Dorsolateral prefrontal cortex (tissue), 122 donors: ENCODE measurements at places on chromosomes 4 and X.

- DNase-seq, result no peak
These were observed 76.4 kb upstream of the F8A3 start for GRCh38 chrX:155534800-155535199.

GRCh38 chrX:49139713-49140112, 16.2 kb upstream of the GPKOW start:
- DNase-seq, result no peak

GRCh38 chrX:120428309-120428708, 40.8 kb downstream of the LAMP2 start:
- no peak for DNase-seq

GRCh38 chrX:131306601-131307000, 17.5 kb upstream of the IGSF1 start:
- no peak for DNase-seq

GRCh38 chr4:183297675-183298074, 22.4 kb downstream of the CLDN22 start:
- DNase-seq, result no peak

GRCh38 chrX:96841325-96841724, 42.4 kb upstream of the RPA4 start:
- DNase-seq, result no peak

DNA sequence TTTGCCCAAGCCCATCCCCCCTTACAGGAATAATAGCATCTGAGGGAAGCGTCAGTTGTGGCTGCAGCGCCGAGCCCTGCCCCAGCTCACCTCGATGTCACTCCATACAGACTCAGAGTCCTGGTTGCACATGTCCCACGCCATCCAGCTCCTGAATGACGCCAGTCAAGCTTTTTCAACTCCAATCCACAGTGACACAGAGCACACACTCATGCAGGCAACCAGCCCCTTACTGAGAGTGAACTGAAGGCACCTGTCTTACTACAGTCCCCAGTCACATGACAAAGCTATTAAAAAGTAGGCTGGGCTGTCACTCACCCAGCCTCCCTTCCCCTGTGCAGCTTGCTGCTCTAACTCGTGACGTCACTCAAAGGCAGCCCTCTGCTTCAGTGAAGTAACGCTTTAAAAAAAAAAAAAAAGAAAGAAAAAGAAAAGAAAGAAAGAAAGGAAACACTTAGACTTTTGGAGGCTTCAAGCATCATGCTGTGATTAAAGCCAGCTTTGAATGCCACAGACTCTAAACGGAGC, at the start of gene PPARGC1A:
TSS of gene PPARGC1A (minus strand) at position 234 of the 528 bp plus-strand sequence. CDS start at position 144, 90 bp downstream.
- no peak for DNase-seq

- DNase-seq, result no peak
These were observed 6.5 kb downstream of the UGT2B17 start for GRCh38 chr4:68569466-68570121.

- no peak for DNase-seq
These were observed 107.3 kb downstream of the GATB start for GRCh38 chr4:151653548-151653918.

DNA sequence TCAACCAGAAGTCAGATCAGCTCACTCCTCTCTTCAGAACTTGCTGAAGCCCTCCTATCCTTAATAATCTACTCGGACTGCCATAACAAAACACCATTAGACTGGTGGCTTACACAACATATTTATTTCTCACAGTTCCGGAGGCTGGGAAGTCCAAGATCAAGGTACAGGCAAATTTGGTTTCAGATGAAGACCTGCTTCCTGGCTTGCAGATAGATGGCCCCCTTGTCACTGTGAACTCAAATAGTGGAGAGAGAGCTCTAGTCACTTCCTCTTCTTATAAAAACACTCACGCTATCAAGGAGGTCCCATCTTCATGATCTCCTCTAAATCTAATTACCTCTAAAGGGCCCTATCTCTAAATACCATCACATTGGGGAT, 125.1 kb downstream of the CAMK2D start:
- no peak for DNase-seq

DNA sequence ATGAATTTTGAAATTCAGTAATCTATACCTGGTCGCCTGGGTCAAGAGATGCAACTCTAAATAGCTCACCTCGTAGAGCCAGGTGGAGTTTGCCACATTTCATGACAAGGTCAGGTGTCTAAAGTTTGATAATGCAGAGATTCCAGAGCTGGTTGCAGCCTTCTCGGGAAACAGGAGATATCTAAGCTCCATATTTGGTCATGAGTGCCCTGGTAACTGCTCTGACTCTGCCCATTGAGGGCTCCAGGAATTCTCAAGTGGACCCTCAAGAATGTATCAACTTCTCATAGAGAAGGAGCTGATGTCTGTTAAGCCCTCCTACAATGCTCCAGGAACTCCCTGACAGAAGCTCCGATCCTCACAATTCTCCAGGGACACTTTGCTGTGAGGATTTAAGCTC, 33.2 kb upstream of the TSPAN5 start:
- no peak for DNase-seq

- no peak for DNase-seq
These were observed at the start of gene GLRA2 for GRCh38 chrX:14529290-14529989. TSS of gene GLRA2 (plus strand) at chrX:14529536. CDS start at chrX:14530058, 522 bp downstream.

DNA sequence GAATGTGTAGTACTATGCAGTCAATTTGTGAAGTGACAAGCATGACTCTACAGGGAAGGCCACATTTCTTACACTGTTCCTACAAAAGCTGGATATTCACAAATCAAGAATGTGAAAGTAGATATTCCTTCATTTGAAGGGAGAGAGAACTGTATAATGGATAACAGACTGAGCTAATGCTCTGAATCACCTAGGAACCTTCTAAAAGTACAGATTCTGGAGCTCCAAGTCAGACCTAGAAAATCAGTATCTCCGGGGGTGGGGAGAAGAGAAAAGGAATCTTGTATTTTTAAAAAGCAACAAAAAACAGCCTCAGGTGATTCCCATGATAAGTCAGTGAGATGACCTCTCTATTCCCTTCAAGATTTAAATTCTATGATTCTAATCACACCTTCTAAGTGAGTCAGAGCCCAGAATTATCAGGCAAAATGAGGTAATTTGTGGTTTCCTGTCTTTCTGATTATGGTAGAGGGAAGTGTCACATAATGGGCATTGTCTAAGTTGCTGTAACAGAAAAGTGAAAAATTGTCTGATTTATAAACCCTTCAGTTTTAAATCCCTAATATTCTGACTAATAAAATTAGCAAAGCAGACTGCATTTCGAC, 80.9 kb downstream of the IL21 start:
- no peak for DNase-seq

DNA sequence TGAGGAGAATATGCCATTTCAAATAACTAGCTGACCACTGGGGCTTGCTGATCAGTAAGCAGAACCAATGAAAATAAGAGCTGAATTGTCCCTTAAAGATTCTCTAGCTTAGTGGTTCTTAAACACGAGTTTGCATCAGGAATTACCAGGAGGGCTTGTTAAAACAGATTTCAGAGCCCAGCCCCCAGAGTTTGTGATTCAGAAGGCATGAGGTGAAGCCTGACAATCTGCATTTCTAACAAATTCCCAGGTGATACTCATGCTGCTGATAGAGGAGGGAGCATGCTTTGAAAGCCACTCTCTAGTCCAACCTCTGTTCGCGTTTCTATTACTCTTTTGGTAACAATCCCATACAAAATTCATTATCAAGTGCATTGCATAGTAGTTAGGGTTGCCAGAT, 35.5 kb downstream of the DCX start:
- DNase-seq, result no peak

DNA sequence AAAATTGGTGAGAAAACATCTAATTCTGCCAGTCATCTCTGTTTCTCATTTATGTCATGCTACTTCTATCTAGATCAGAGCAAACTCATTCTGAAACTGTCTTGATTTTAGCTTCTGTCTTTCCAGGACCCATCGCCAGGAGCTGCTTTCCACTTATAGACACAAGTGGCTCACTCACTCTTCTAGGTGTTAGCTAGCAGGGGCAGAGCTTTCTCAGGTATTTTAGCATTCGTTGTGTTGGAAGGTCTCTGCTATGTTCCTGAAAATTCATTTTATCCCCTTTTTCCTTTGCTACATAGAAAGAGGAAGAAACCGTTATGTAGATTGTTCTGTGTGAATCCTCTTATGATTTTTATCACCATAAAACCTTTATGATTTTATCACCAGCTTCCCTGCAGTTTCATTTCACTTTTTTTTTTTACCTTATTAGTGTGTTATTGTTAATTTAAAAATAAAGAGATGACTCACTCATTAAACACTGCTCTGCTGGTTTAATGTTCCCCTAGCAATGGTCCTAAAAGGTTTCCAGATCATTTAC, 246.6 kb upstream of the AADAT start:
- DNase-seq, result no peak

DNA sequence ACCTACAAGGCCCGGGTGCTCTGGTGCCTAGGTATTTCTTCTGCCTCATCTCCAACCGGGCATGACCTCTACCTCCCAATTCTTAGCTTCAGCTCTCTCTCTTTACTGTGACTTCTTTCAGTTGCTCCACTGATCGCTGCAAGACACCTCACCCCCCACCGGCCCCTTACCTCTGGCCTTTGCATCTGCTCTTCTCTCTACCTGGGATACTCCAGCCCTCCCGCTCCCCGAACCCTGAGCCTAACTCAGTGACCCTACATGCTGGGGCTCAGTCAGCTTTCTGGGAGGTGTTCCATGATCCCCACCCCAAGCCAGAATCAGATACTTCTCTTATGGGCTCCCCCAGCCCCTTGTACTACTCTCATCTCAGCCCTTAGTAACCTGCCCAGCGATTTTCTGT, 99.6 kb downstream of the EFNB1 start:
- no peak for DNase-seq

DNA sequence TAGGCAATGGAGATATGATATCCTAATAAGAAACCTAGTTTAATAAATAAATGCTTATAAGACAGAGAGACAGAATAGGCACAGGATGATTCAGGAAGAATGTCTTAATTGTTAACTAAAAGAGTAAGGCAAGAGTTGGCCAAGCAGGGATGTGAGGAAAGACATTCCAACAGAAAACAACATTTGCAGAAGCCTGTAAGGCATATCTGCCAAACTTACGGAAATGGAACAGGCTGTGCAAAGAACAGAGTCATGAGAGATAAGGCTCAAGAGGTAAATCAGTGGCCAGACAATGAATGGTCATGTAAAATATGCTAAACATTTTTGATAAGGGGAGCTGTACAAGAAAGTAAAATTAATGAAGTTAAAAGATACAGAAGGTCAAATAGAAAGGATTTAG, 134.9 kb downstream of the KCTD8 start:
- no peak for DNase-seq

GRCh38 chr4:17657090-17657489, 42.6 kb downstream of the MED28 start:
- no peak for DNase-seq

- DNase-seq, result no peak
These were observed 379.1 kb downstream of the RAPGEF2 start for GRCh38 chr4:159481936-159482335.

DNA sequence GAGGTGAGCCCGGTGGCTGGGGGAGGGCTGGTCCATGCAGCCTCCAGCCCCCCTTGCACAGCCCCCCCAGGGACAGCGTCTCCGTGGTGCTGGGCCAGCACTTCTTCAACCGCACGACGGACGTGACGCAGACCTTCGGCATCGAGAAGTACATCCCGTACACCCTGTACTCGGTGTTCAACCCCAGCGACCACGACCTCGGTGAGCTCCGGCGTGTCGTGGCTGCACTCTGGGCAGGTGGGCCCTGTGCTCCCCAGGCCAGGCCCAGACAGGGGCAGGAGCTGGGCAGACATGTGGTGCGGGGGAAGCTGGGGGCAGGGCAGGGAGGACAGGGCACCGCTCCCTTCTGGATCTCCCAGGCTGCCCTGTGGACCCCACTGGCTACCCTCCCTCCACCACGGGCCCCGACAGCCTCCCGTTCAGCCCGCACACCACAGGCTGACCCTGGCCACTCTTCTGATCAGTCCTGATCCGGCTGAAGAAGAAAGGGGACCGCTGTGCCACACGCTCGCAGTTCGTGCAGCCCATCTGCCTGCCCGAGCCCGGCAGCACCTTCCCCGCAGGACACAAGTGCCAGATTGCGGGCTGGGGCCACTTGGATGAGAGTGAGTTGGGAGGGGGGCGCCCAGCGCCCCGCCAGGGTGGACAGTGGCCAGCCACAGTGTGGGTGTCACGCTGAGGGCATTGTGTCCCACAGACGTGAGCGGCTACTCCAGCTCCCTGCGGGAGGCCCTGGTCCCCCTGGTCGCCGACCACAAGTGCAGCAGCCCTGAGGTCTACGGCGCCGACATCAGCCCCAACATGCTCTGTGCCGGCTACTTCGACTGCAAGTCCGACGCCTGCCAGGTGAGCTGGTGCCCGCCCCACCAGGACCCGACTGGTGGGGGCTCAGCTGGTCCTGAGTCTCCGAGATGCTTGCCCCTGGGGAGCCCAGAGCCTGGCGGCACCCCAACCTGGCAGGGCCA, 5.9 kb downstream of the HGFAC start:
- DNase-seq, result no peak

DNA sequence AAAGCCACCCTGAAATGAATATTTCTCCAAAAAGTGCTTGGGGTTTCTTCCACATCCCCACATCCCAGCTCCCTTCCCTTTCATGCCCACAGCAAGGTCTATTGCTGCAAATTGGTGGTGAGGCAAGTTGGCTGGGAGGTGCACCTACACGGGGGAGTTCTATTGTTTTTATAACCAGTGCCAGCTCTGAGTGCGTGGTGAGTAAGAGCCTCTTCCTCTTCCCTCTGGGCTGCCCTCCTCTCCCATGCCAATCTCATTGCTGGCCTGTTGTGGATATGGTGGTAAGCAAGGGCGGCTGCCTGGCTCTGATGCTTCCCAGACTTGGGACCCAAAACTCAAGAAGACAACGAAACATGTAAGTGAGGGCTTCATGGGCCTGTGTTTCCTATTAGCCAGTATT, 204.3 kb downstream of the SHROOM3 start:
- no peak for DNase-seq

DNA sequence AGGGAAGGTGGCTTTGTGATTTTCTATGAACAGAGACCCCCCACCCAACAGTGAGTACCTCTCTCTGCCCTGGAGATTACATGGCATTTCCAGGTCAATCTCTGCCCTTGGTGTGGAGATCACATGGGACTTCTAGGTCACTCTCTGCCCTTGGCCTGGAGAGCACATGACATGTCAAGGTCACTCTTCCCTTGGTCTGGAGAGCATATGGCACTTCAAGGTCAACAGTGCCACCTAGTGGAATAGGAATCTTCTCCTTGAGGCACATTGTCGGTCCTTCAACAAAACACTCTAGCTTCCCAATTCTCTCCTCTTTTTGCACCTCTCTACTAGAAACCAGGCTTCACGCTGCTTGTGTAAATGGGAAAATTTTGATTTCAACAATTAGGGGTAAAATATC, 66.2 kb upstream of the TACR3 start:
- no peak for DNase-seq

DNA sequence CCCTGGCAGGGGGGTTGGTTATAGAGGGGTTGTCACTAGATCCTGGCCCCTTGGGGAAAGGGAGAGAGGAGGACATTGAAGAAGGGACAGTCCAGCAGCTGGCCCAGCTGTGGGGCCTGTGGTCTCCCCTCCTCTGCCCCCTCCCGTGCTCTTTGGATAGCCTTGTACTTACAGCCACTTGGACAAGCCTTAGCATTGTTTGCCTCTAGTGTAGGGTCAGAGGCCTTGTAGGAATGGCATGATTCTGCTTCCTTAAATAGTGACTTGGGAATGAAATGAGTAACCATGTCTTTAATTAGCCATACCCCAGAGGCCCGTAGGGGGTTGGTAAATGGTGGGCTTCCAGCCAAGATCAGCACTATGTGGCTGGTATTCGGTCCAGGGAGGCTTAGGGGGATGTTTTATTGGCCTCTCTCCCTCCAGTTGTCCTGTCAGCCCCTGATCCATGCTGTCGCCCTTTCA, 230.6 kb downstream of the PTTG2 start:
- no peak for DNase-seq
